ENCODE measurements at places on chromosomes 3 and 15.

DNA sequence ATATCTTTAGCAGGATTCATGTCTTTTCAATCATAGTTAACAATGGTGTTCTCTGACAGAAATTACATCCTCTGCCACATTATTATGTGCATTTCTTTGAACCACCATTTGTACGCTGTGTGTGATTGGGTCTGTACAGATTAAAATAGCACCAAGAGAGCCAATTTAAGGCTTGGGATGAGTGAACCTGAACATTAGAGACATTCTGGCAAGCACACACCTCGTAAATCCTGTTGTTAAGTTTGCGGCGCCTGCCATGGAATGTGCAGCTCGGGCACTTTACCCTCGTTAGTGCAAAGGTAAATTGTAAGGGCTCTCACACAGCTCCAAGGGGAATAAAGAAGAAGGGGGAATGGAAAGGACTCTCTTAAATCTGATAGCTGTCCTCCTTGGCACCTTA lies 482.4 kb upstream of the DPPA4 start:
- no peak for DNase-seq

GRCh38 chr3:116037954-116038911 lies 407.1 kb downstream of the LSAMP start:
- DNase-seq = no peak

- no peak for DNase-seq
These were observed 68.4 kb downstream of the MAGEF1 start for GRCh38 chr3:184643442-184643841.

GRCh38 chr15:85672332-85673084 lies 122.2 kb downstream of the KLHL25 start:
- DNase-seq = no peak

GRCh38 chr3:27641271-27641800 lies 80.8 kb downstream of the EOMES start:
- DNase-seq = no peak

- no peak for DNase-seq
These were observed 154.1 kb downstream of the LIPC start for GRCh38 chr15:58585693-58586443.

DNA sequence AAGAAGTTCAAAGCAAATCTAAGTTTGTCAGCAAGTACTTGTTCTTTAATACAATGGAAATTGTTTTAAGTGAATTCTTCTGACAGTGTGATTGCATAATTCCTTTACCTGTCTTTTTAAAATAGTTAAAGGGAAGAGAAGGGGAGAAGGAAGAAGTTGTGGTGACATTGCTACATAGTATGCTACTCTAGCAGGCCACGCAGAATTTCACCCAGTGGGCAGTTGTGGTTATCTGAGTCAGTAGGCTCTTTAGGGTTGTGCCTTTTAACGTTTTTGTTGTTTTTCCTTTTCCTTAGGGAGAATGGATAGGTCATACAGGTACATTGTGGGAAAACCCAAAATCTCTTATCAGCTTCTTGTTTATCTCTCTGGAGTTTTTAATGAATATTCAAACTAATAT lies 40.4 kb downstream of the KIF15 start:
- DNase-seq = no peak

- no peak for DNase-seq
These were observed 124.6 kb upstream of the KCNAB1 start for GRCh38 chr3:155995525-155996370.

DNA sequence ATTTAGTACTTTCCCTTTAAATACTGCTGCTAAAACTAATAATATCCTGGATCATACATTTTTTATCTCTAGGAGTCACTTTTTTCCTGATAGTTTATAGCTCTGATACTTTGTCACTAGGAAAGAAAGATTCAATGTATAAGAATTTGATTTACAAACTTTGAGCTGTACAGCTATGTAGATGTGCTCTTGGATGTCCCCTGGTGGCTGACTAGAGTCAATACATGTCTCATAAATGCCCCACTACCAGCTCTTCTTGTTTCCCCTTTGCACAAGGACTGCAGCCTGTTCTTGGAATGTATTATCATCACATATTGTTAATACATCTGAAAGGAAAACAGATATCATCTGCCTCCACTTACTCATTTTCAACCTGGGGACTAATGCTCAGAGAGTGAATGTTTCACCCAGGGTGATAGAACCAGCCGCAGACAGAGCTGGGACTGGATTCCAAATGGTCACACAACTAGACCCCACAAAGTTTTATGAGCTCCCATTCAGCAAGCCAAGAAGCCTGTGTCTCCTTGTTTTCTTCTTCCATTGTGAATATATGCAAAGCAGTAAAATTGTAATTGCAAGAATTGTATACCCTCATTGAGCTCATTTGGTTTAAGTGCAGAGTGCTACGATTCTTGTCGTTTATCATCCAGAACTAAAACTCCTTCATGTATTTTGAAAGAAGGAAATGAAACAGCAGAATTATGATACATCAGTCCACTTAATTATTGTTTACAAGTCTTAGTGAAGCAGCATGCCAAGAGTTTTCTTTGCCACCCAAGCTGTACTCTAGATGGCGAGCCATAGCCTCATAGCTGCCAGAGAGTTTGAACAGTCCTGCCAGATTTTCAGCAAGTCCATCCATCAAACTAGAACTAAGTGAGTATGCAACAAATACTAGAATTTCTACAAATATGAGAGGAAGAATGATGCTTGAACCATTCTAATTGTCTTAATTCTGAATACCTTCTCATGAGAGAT lies 261.6 kb upstream of the LMCD1 start:
- DNase-seq = no peak

- DNase-seq = no peak
These were observed 89.3 kb downstream of the LRIG1 start for GRCh38 chr3:66411474-66411873.

- DNase-seq = no peak
These were observed 276.5 kb downstream of the TBL1XR1 start for GRCh38 chr3:176920766-176921160.

GRCh38 chr15:59680346-59680745 lies 8.8 kb downstream of the BNIP2 start:
- DNase-seq = no peak

GRCh38 chr15:31271711-31272557 lies 54.7 kb upstream of the KLF13 start:
- DNase-seq = no peak

GRCh38 chr15:48442011-48442410 lies 110.8 kb downstream of the DUT start:
- no peak for DNase-seq

DNA sequence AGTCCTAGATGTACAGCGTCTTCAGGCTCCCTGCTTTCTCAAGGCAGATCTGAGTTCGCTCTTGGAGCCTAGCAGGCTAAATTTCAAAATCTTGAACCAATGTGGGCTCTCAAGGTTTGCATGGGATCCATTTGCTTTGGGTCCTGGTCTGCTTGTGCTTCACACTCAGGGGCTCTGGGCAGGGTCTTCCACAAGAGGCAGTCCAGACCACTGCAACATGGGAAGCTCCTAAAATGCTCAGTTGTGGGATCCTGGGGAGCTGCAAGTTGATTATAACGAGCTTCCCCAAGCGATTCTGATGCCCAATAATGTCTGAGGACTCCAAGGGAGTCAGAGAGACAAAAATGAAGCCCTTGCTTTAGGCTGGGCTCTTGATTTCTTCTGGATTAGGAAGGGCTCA lies 6.7 kb downstream of the NUTM1 start:
- DNase-seq = no peak

DNA sequence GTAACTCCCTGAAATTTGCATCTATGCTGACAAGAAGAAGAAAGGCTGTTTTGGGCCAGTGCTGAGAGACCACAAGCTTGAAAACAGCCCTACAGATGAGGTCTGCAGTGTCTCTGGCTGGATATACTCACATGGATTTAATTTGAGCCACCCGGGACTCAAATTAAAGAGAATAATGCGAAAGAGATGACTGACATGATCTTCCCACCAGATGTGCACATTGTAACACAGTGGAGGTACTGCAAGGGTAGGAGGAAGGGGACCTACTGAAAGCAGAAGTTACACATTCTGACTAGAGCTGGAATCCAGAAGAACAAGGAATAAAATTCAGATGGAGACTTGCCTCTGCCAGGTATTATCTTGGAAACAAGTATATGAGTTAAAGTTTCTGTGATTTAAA lies 728.3 kb upstream of the SGO1 start:
- DNase-seq = no peak

DNA sequence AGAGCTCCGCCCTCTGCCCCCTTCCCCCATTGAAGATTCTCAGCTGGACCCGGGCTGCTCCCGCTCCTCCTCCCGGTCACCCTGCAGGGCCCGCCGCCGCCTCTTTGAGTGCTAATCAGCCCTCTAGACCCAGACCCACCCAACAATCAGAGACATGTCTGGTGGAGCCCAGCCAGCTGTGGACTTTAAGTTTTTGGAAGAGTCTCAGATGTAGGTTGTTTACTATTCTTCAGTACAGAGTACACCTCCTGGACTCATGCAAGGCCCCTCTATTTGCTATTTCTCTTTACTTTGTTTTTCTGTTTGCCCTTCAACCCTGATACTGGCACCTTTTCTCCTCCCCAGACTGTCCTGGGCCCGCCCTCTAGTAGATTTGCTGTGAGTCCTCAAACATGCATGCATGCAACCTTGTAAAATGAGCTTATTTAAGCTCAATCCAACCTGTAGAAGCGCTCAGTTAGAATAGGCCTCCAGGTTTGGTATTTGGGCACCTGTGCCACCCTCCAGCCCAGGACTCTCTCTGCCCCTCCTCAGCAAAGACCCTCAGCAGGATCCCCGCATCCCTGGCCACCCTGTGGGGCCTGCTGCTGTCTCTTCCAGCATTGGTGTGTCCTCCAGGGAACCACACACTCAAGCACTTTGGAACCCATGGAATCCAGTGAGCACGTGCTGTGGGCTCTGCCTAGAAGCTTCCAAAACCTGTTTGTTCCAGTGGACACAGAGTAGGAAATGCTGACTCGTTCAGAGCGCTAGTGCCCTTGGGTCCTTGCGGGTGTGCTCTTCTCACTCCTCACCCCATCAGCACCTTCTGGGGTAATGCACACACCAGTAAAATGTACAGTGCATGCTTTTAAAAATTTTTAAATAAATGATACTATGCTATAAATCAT lies 4.6 kb downstream of the PRR23E start:
- DNase-seq = no peak

DNA sequence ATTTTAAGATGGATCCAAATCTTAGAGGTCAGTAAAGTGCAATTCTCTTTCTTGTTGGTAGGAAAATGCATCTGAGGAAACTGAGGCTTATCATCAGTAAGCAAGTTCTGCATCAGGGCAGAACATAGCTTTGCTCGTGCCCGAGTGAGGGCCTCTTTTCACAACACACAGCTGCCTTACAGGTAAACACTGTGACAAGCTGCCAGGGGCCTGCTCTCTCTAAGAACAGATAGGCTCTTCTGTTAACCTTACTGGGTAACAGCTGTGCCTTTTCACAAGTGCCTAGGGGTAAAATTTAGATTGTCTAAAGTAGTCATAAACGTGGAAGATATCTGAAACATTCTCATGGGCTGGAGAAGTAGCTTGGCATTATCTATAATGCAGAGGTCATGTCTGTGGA lies 118.1 kb downstream of the C3orf38 start:
- no peak for DNase-seq

GRCh38 chr3:197454014-197454413 lies 101.8 kb downstream of the BDH1 start:
- no peak for DNase-seq

DNA sequence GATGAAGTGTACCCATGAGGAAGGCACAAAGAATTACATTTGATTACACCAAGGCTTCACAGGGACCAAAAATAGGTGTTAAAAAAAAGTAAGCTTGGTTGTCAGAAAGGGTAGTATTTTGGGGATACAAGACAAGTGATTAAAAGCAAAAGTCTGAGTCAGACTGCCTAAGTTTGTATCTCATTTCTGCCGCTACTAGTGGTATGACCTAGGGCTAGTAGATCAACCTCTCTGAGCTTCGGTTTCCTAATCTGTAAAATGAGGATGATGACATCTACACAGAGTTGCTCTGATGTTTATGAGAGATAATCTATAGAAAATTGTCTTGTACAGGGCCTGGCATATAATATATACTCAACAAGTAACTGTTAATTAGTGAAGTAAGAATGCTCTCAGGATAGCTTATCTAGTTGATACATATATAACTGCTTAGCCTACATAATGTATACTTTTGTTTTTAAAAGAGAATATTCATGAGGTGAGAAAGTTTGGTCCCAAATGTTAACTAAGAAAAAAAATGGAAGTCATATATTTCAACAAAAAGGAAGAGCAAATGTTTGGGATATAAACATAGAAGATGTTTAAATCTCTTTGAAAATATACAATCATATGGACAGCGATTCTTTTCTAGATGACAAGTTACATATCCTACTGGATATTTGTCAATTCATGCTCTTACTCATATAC lies 163.0 kb upstream of the SLC2A2 start:
- DNase-seq = no peak

DNA sequence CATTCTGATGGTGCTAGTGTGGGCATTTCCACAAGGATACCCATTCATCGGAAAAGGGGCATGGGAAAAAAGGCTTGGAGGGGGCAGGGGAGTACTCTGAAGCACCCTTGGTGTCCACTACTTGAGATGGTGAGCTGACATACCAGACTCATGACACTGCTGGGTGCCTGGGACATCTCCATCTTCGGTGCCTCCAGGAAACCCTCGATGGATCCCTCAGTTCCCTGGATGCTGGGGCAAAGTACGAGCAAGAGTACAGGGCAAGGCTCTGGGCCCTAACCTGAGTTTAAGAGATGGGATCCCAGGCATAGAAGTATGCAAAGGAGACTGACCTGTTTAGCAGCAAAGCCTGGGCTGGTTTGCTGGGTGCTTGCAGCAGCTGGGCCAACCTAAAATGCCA lies 5.2 kb upstream of the IP6K1 start:
- no peak for DNase-seq

DNA sequence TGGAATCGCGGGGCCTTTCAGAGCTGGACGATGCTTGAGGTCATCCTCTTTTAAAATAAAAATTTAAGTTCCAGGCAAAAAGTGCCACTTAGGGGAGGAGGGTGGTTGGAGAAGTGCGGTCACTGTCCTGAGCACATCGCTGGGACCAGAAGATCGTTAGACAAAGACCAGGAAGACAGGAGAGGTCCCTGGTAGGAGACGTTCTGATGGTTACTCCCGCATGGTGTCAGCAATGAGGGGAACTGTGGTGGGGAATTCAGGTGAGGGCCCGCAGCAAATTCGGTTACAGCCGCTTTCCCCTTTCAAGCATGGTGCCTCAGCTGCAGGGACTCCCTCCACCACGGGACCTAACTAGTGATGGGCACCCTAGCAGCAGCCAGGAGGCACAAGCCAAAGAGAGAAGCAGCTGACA lies 1.0 kb upstream of the ISY1 start:
- DNase-seq = no peak

- no peak for DNase-seq
These were observed 87.2 kb upstream of the TBL1XR1 start for GRCh38 chr3:177284383-177284881.
